HT1080 (cell line): ENCODE measurements at places on chromosomes 6 and 20. TPM values are rescaled to one million over a fixed set of nuclear protein-coding genes. Genes with fewer than 3 reads are reported as not detected.

Gene SLC22A16
- not detected in 2 replicates for total RNA-seq

Gene CGAS
- 1.4 and 2.3 TPM in 2 replicates for total RNA-seq

Gene TFEB
- 4.5 and 5.5 TPM in 2 replicates for total RNA-seq

Gene LGSN
- total RNA-seq: not detected in 2 replicates

Gene FOXA2
- 4.2 and 4.9 TPM in 2 replicates for total RNA-seq

Gene ZNF335
- total RNA-seq: 13.6 and 18.0 TPM in 2 replicates

Gene CFB
- not detected in 2 replicates for total RNA-seq

Gene HTR1B
- not detected in 2 replicates for total RNA-seq

Gene CCN6
- total RNA-seq: not detected in 2 replicates

GRCh38 chr6:121771937-121772720, 336.7 kb downstream of the GJA1 start:
- no peak for DNase-seq

GRCh38 chr6:35804996-35805736, at the start of gene LHFPL5:
LHFPL5 (plus strand) TSS chr6:35805352; CDS start chr6:35805671, 319 bp downstream.
- DNase-seq: no peak

DNA sequence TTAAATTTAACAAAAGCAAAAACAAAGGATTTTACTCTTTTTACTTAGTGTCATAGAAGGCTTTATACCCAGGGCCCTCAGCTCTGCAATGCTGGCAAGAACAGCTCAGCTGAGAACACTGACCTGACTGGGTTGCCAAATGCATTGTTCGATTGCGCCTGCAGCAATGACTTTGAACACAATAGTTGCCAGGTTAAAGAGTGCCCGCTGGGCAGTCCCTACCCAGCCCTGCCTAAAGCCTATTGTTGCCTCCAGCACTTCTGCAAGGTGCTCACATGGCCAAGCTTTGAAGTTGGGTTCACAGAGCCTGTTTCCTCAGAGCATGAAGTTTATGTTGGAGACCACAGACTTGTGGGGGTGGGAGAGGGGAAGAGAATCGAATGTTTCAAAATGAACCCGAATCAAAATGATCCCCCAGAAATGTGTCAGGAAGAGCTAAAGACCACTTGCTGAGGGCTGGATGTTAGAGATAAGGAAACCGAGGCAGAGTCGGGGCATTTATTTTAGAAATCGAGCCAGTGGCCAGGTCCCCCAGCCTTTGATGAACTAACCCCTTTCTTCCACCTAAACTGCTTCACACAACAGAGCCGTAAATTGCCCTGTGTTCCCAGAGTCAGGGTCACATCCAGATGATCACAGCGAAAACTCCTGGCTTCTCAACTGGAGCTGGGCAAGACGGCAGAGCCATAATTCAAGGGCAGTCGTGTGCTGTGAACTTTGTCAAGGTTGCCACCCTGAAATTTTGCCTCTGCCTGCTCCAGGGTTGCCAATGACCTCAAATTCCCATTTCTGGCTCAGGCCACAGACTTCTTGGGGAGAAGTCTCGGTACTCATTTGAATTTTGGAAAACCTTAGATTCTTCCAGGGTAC, 55.0 kb downstream of the FOXA2 start:
- no peak for DNase-seq

DNA sequence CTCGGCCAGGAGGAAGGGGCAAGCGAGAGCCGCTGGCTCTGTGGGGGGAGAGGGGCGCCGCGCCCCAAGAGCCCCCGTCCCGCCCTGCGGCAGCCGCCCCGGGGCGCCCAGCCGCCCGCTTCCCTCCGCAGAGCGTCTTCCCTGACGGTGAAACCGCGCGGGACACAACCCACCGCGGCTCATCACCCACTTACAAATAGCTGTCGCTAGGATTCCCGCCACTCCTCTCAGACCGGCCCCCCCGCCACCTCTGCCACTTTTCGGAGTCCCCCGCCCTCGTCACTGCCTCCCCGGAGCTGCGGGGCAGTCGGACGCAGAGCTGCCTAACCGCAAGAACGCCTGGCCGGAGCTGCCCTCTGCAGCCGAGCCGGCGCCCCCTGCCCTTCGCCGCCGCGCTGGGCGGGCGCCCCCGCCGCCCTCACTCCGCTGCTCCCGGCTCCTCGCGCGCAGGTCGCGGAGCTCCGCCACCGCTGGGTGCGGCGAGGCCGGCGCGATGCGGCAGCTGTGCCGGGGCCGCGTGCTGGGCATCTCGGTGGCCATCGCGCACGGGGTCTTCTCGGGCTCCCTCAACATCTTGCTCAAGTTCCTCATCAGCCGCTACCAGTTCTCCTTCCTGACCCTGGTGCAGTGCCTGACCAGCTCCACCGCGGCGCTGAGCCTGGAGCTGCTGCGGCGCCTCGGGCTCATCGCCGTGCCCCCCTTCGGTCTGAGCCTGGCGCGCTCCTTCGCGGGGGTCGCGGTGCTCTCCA, at the start of gene SLC35D3:
SLC35D3 (plus strand) TSS at position 366 of the 749 bp plus-strand sequence; CDS start at position 494, 128 bp downstream.
- DNase-seq: no peak

DNA sequence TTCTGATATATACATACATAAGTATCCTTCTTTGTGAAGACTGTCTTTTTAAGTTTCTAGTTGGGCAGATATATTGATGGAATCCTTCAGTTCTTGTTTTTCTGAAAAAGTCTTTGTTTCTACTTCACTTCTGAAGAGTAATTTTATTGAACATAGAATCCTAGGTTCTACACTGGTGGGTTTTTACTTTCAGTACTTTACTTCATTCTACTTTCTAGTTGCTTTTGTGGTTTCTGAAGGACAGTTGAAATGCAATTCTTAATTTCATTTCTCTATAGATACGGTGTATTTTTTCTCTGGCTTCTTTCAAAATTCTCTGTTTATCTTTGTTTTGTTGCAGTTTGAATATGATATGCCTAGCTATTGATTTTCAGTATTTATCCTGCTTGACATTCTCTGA, 105.3 kb downstream of the HMGCLL1 start:
- no peak for DNase-seq

GRCh38 chr6:157264701-157265100, 58.6 kb downstream of the TMEM242 start:
- no peak for DNase-seq

- peak; percentile 26 for DNase-seq
Measured at GRCh38 chr6:120826253-120826652, 508.0 kb downstream of the TBC1D32 start.

- no peak for DNase-seq
Measured at GRCh38 chr6:24504649-24505586, 10.1 kb downstream of the ALDH5A1 start.

- DNase-seq: no peak
Measured at GRCh38 chr20:3146732-3147341, 12.8 kb downstream of the FASTKD5 start.

GRCh38 chr6:147906361-147906760, 397.9 kb downstream of the SAMD5 start:
- DNase-seq: peak; percentile 21

- DNase-seq: no peak
Measured at GRCh38 chr6:391559-392440, at the start of gene IRF4. IRF4 (plus strand) TSS chr6:391752; CDS start chr6:393153, 1,401 bp downstream.

- DNase-seq: no peak
Measured at GRCh38 chr6:33755070-33755869, 8.6 kb upstream of the IP6K3 start.

DNA sequence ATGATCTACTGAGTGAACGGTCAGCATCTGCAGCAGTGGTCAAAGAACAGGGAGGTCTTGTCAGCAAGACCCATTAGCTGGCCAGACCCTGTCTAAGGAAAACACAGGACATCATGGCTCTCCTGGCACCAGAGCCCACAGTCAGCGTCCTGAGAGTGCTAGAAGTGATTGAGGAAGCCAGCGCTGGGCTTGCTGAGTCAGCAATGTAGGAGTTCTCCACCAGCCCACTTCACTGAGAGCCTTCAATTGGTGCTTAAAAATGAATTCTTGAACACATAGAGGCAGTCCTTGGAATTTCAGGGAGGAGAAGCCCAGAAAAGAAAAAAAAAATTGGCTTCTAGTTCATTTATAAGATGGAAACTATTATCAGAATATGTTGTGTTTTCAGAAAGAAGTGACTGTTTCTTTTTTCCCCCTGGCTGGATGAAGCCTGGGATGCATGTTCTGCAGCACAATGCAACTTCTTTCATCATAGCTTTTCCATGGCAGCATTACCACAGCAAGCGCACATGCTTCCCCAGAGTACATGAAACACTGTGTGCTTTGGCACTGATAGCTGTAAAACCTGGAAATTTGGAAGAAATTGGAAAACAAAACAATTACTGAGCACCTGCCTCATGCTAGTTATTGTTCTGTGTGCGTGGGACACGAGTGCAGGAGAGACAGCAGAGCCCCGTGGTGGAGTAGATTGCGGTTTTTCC, 899.9 kb downstream of the C6orf118 start:
- DNase-seq: no peak

DNA sequence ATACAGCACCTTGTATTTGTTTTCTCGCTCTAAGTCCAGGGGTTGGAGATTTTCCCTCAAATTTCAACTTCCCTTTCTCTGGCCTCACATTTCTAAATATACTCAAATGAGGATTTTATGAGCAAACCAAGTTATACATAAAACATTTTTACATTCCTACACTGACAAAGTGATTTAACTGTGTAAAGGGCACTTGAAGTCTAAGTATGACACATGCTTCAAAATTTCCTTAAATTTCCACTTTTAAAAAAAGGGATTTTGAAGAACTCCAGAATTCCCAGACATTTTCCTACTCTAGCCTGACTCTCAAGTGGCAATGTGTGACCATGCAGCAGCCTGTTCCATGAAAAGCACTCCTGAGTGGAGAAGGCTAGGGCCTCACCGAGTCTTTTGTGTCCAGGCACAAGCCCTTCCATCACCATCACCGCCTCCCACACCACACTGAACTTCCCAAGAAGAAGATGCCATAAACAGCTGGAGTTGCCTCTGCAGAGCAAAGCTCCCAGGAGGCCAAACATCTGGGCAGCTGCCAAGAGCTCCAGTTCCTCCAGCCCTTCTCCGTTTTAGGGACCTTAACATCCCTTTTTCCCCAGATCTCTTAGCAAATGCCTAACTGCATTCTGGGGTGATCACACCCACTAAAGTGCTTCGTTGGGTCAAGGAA, 68.9 kb downstream of the NCR2 start:
- no peak for DNase-seq
